ENCODE measurements at places on chromosomes 3 and 15. TPM values are rescaled to one million over a fixed set of nuclear protein-coding genes. Genes with fewer than 3 reads are reported as not detected.

Gene PTH1R
- total RNA-seq: 12.9 TPM

Gene XIRP1
- 0.13 TPM for total RNA-seq

Gene ERC2
- total RNA-seq: 1.1 TPM

Gene REC114
- total RNA-seq: not detected

Gene MAP3K13
- 44.2 TPM for total RNA-seq

Gene SLC22A13
- 0.68 TPM for total RNA-seq

Gene C15orf62
- total RNA-seq: 0.52 TPM

DNA sequence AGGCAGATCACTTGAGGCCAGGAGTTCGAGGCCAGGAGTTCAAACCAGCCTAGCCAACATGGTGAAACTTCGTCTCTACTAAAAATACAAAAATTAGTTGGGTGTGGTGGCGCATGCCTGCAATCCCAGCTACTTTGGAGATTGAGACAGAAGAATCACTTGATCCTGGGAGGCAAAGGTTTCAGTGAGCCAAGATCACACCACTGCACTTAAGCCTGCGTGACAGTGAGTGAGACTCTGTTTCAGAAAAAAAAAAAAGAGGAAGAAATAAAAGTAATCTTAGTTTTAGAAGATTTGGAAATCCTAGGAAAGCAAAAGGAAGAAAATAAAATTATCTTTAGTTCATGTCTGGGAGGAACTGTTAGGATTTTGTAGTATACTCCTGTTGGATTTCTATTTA is 77.2 kb downstream of the IL12A start:
- DNase-seq: no peak

DNA sequence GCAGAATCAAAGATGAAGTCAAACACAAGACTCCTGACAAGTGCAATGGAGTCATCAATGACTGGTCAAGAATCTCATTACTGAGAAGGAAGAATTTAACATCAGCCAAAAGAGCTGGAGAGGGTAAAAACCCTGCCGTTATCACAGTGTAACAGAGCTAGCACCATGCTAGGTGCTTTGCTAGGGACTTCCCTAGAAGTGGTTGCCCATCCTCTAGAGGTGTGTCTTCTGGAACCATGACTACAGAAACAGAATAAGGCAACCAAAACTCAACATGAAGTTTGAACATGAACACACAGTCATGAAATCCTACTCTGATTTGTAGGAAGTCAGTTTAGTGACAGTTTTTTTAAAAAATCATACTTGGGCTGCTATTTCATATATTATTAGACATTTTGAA is 9.5 kb downstream of the ACAD11 start:
- no peak for DNase-seq

DNA sequence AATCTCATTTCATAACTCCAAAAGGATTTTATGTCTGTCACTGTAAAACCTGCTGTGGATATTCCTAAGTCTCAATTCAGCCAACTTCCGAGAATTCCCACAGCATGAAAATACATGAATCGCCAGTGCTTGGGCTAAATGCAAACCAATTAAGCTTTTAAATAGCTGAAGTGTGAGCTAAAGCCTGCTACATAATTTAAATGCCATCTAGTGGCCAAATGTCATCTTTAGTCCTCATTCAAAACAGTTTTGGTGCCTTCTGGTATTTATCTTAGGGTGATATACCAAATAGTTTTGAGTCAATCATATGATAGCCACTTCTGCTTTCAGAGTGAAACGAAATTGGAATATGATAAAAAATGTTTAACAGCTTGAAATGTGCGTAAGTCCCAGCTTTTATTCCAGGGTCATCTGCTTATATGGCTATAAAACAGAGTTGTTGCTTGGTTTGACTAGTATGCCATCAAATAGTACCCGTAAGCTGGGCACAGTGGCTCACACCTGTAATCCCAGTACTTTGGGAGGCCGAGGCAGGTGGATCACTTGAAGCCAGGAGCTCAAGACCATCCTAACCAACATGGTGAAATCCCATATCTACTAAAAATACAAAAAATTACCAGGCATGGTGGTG is 41.8 kb upstream of the CCNL1 start:
- no peak for DNase-seq

- no peak for DNase-seq
Observed at GRCh38 chr3:75342425-75342824, 321.7 kb upstream of the FRG2C start.

DNA sequence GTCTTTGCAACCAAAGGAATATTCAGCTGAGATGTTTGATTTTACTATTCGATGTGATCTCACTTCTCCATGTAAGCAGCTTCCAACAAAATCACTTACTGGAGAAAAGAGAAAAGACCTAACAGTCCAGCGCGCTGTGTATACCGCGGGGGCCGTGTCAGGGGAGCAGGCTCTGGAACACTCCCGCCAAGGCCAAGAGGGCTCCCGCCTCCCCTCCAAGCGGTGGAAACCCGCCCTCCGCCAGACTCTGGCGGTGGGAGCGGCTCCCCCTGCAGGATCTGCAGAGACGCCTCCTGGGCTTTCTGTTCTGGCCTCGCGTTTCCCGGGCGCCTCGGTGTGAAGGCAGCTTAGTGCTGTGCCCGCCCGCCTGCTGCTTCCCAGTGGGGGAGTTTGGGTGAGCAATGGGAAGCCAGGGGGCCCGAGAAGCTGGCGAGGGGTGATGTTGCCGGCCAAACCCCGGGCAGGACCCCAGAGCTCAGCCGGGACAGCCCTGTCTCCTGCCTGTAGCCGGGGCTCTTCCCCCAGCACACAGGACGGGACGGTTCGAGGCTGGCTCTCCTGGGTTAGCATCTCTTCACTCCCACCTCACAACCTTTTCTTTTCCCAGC is 36.3 kb downstream of the CHST14 start:
- DNase-seq: peak; percentile 68

DNA sequence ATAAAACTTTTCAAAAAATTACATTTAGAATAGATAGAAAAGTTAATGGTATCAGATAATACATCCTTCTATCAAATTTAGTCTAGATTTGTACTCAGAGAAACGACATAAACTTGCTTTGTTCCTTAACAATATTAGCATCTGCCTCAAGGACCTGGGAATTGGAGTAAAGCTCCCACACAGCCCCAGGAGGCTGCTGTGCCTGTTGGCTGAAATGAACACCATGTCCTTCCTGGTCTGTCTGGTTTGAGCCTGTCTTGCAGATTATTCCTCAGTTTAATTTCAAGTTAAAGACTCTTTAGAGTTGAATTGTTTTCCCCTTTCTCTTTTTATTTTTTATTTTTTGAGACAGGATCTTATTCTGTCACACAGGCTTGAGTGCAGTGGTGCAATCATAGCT is 19.4 kb downstream of the GNB5 start:
- DNase-seq: no peak

GRCh38 chr15:91710080-91710698 is 143.3 kb upstream of the SLCO3A1 start:
- no peak for DNase-seq

GRCh38 chr15:96500508-96500907 is 170.0 kb downstream of the NR2F2 start:
- no peak for DNase-seq

DNA sequence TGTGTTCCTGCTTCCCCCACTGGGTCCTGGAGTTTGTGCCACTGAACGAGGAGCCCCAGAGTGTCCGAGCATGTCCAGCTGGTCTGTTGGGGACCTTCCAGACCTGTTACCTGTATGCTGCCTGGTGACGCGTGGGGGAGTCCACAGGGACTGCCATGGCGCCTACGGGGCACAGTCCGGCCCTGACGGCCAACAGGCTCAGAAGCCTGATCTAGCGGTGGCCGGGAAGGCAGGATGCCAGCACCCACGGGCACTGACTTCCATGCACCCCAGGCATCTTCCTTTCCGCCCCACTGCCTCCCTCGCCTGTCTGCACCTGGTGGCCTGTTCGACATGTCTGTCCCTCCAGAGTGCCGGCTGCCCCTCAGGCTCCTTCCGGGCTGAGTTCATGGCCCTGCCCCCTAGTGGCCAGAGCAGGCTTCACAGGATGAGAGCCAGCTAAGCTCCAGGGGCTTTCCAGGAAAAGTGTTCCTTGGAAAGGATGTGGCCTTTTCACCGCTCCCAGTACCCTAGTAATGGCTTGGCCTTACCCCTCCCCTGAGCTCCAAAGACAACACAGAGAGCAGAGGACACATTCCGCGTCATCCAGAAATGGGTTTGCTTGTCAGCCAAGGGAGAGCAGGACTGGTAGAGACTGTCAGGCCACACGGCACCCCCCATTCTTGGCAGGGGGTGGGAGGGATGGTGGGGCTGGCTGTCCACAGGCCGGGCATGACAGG is 35.7 kb downstream of the NGRN start:
- DNase-seq: no peak

DNA sequence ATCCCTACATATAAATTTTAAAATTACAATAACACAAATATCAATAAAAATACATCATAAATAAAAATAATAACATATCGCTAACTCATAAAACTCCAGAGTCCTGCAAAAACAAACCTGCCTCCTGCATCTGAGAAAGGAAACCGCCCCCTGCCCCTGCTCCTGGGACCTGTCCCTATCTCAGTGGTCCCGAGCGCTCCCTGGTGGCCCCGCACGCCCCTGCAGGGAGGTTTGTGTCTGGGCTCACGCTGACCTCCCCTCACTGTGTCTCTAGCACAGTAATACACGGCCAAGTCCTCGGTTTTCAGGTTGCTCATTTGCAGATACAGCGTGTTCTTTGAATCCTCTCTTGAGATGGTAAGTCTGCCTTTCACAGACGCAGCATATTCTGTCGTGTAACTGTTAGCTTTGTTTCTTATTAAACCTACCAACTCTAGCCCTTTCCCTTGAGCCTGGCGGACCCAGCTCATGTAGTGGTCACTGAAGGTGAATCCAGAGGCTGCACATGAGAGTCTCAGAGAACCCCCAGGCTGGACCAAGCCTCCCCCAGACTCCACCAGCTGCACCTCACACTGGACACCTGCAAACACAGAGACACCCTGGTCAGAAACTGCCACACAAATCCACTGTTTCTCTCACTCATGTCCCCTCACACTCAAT is 554.1 kb downstream of the GOLGA6L6 start:
- DNase-seq: no peak

DNA sequence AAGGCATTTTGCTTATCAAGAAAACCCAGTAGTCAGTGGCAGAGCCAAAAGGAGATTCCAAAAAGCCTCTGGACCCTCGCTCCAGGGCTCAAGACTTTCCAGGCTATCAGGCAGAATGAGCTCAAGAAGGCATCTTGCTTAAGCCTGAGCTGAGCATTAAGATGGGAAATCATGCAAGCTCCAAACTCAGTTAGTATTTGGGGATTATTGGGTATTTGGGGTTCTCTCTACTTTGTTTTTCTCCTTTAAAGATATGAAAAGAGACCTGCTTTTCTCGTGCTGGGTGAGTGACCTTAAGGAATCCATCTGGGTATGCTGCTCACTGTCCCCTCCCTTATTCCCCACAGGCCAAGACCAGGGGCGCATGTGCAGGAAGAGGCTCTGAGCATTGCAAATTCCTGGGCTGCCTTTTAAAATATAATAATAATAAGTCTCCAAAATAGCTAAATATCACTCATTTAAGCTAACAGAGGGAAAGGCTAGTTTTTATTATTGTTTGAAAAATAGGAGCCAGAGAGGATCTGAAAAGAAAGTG is 75.4 kb upstream of the HACD2 start:
- no peak for DNase-seq

DNA sequence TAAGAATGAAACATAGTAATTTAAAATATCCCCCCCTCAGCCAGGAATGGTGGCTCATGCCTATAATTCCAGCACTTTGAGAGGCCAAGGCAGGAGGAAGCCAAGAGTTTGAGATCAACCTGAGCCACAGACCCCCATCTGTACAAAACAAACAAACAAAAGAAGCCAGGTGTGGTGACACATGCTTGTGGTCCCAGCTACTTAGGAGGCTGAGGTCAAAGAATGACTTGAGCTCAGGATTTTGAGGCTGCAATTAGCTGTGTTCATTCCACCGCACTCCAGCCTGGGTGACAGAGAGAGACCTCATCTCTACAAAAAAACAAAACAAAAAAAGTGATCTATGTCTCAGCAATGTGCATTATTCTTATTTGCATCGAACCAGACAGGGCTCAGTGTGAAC is 800.8 kb downstream of the MCTP2 start:
- DNase-seq: no peak

DNA sequence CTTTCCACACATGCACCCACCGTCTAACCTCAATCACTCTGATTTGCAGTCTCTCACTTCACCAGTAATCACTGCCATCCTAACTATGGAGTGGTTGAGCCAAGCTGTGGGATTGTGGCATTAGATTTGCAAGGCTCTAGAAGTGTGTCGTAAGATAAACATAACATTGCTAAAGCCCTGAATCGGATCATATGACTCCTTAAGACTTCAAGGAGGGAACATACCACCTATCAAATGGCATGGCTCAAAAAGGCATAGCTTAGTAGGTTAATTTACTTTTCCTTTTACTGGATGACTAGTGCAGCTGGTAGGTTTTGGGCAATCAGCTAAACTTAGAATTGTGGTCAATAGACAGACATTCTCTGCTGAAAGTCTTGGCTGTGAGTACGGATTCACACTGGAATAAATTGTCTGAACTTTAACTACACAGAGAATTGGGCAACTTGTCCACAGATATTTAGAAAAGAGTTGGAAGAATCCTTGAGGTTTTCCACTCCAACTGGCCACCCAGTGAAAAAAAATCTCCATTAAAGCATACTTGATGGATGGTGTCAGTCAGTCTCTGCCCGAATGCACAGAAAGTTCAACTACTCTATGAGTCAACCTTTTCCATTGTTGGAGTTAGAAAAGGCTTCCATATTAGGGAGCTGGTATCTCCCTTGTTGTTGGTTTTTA is 476.7 kb upstream of the CBLB start:
- no peak for DNase-seq

- DNase-seq: no peak
Observed at GRCh38 chr3:52704611-52705437, 767 bp downstream of the GLT8D1 start.

DNA sequence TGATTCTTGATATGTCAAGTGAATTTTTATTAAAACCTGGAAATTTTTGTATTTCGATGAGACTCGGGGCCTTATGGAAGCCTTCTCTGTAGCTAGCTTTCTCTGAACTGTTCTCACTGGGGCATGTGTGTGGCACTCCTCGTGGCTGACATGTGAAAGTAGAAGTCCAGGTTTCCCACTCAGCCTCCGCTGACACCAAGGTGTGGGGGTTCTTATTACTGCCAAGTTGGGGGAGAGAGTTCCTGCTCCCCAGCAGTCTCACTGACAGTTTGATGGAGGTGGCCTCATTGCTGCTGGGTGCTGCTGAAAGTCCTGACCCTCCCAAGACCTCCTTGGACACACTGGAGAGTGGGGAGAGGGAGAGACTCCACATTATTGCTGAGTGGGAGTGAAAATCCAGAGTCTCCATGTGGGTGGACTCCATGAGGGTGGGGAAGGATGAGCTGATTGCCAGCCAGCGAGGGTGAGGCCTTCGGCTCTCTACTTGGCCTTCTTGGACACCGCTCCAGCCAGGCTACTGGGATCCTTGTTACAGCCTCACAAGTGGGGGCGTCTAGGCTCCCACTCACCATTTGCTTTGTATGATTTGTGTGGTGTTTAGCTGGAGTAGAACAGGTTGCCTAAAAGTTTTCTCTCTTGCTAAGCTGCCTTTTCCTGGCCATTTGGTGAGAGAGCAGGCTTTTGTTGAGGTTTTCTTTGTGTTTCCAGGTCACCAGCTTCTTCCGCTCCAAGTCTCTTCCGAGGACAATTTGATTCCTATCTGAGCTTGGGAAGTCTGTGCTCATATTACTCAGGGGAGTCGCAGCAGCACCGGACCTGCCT is 64.1 kb downstream of the LSM3 start:
- DNase-seq: peak; percentile 14

Data from ureter (tissue), 1 donor.